NCI-H446 treated with DMSO at 0.1 percent for 48 hours (cell line): ENCODE measurements at places on chromosomes 4 and X.

DNA sequence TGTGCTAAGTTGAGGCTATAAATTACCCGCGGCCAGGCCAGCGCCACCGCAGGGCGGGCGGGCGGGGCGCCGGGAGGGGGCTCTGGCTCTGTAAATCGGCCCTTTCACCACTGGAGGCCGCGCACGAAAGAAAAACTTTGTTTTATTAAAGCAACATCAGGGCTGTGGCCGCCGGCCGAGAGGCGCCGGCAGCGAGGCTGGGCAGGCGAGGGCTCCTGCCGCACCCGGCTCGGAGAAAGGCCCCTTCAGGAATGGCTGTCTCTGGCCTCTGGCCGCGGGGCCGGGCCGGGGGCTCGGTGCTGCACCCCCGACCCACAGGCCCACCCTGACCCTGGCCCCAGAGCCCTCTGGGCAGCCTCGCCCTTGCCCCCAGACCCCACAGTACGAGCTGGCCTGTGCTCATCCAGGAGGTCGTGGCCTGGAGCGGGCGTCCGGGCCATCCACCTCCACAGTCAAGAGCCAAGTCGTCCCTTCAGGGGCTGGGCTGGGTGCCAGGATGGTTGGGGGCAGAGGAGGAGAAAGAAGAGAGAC, 29.5 kb upstream of the FGFR3 start:
- DNase-seq = no peak

DNA sequence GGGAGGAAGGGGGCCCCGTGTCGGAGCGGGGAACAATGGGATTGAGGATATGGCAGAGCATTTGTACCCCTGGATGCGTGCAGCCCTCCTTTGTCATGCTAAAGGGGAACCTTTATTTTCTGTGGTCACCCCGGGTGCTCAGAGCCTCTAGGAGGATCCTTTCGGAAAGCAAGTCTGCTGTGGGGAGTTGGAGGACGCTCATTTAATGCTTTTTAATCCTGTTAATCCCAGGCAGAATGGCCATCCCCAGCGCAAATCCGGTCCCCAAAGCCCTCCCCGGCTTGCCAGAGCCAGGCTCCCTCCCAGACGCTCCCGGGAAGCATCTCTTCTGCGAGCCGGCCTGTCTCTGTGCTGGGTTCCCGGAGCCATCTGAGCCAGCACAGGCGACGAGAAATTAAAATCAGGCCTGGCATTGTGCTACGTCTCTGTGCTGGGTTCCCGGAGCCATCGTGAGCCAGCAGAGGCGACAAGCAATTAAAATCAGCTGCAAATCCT, 113.2 kb upstream of the PPP2R3B start:
- DNase-seq = no peak

GRCh38 chrX:87391742-87392141, 125.9 kb upstream of the KLHL4 start:
- DNase-seq = no peak

DNA sequence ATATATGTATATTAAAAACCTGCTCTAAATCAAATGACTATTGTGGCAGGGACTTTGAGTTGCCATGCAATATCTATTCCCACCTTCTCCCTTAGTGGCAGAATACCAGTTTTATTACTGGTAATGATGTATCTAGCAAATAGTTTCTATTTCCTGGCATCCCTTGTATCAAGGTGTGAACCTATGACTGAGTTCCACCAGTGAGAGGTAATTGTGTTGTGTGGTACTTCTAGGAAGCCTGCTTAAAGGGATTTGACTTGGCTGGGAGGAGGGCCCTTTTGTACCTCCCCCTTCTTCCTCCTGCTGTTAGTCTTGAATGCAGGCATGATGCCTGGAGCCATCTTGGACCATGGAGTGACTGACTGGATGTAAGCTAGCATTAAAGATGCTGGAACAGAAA, 65.4 kb upstream of the DYNLT3 start:
- DNase-seq = no peak

DNA sequence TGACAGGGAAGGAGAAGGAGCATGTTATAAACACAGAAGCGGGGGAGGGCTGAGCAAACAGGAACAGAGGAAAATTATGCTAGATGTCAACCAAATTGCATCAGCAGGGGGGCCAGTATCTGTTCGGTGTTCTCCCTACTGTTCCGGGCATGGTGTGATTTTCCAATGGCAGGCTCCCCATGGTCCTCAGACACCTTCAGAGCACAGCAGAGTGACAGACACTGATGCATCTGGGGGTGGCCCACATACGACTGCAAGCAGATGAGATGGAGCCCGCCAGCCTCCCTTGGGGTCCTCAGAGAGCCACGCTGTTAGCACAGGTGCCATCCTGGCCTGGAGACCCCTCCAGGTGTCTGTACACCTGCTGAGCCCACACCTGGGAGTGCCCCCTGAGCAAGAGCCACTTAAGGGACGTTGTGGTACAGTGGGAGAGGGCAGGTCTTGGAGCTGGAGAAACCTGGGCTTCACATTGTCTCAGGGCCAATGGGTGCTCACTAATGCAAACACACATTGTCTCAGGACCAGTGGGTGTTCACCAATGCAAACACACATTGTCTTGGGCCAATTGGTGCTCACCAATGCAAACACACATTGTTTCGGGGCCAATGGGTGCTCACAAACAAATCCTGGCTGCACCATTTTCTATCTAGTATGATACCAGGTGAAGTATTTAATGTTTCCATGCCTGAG, 95.4 kb downstream of the SLC2A9 start:
- DNase-seq = no peak

DNA sequence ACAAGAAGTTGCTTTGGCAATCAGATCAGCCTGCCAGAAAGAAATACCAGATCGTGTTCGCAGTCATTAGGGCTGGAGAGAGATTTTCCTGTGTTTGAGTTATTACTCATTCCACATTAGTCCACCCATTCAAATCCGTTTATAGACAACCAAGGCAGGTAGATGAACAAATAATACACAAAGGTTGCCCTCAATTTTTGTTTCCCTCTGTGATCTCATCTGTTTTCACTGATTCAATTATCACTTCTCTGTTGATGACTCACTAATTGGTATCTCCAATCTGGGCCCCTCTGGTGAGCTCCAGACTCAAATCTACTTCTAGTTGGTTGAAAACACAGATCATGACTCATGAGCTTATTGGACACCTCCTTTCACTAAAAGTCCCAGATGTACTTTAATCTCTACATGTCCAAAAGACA, 54.5 kb downstream of the CHM start:
- DNase-seq = no peak

DNA sequence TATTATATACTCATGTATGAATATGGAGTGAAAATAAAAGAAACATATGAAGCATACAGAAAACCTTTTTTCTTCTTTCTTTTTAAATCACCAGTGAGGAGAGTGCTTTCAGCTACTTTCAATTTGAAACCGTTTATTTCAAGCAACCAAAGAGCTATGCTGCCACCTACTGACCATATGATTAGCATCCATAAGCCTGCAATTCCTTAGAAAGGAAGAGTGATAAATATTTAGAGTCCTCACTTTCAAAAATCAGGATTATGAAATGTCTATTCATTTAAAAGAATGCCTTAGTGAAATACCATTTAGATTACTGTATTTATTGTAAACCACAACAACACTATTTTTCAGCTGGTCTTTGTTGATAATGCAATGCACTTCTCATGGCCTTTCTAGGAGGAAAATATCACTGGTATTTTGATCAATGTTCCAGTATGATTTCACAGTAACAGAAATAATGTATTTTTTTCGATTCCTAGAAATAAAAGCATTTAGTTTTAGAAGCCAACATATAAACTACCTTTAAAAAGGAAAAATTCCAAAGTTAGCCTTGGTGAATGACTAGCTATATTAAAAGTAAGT, 667.6 kb downstream of the PCDH18 start:
- DNase-seq = peak; percentile 68

- no peak for DNase-seq
Measured at GRCh38 chrX:19639813-19640462, 124.6 kb upstream of the MAP3K15 start.

DNA sequence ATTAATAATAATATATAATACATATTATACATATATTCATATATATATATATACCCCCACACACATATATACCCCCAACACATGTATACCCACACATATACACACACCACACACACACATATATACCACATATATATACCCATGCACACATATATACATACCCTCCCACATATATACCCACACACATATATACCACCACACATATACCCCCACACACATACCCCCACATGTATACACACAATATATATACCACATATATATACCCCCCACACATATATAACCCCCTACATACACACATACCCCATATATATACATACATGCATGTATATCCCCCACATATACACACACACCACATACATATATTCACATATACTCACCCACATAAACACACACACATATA, 52.0 kb downstream of the NSG1 start:
- no peak for DNase-seq

- no peak for DNase-seq
Measured at GRCh38 chr4:56730097-56730496, 49.0 kb upstream of the HOPX start.

DNA sequence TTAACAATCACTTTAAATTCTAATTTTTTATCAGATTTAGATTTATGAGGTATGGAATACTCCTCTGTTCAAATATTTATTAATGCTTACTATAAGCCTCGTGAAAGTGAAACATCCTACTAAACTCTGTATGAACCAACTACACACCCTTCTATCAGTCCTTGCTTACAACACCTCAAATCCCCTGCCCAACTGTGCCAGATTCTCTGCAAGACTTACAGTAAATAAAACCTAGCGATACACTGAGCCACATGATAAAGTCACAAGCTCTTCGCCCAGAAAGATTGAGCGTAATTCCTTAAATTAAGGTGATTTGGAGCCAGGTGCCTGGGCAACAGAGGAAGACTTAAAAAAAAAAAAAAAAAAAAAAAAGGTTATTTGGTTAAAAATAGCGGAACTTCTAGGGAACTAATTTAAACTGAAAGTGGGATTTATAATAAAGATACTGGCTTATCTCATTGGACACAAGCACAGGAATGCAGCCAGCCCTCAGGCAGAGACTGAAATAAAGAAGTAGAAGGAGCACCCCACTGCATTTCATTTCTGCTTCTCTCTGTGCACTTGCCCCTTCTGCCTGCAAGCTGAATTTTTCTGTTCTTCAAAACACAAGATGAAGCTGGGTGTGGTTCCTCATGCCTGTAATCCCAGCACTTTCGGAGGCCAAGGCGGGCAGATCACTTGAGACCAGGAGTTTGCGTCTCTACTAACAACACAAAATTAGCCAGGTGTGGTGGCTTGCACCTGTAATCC, 17.5 kb upstream of the C4orf36 start:
- DNase-seq = no peak

- no peak for DNase-seq
Measured at GRCh38 chrX:49177873-49178480, 6.3 kb downstream of the PLP2 start.

DNA sequence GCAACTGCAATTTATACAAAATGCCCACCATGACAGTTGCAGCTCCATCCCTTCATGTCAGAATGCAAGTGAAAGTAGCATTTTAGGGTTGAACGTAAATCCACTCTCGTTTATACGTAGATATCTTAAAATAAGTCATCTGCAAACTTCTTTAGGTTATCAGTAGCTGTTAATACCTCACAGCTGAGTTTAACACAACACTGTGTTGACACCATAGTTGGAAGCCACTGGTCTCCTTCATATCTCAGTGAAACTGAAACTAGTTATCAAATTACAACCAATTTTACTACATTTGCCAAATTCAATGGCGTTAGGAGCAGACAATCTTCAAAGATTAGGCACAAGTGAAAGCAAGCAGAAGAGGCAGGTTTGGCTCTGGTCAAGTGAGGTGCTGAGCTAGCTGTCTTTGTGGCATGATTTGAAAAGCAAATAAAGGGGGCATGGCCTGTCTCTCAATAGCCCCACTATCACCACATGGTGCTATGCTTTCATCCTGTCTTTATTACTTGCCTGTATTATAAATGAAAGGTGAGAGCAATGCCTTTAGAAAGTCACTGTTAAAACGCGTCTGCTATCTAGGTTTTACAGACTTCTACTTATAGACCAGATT, 12.3 kb downstream of the PPP3CA start:
- DNase-seq = no peak

- DNase-seq = no peak
Measured at GRCh38 chr4:17134100-17134499, 235.7 kb upstream of the LDB2 start.

- DNase-seq = no peak
Measured at GRCh38 chr4:75244325-75244724, 269.9 kb downstream of the RCHY1 start.

- DNase-seq = no peak
Measured at GRCh38 chr4:26196567-26196966, 124.2 kb upstream of the RBPJ start.

- DNase-seq = no peak
Measured at GRCh38 chrX:131057706-131058105, 440 bp upstream of the ARHGAP36 start.

DNA sequence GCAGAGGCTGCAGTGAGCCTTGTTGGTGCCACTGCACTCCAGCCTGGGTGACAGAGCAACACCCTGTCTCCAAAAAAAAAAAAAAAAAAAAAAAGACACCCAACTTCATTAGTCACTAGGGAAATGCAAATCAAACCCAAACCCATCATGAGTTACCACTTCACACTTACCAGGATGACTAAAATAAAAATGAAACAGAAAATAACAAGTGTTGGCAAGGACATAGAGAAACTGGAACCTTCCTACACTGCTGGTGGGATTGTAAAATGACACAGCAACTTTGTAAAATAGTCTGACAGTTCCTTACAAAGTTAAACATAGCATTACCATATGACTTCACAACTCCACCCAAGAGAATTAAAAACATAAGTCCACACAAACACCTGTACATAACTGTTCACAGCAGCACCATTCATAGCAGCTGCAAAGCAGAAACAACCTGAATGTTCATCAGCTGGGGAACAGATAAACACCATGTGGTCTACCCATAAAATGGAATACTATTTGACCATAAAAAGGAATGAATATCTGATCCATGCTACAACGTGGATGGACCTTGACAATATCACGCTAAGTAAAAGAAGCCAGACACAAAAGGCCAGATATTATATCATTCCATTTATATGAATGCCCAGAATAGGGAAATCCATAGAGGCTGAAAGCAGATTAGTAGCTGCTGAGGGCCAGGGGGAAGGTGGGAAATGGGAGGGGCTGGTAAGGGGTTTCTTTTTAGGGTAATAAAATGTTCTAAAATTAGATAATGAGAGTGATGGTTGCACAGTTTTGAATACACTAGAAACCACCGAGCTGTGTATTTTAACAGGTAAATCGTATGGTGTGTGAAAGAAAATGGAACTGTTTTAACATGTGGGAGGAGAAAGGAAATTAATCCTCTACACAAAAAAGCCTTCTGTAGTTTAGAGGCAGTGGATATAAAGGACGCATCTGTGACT, 18.3 kb downstream of the CD99L2 start:
- DNase-seq = no peak

DNA sequence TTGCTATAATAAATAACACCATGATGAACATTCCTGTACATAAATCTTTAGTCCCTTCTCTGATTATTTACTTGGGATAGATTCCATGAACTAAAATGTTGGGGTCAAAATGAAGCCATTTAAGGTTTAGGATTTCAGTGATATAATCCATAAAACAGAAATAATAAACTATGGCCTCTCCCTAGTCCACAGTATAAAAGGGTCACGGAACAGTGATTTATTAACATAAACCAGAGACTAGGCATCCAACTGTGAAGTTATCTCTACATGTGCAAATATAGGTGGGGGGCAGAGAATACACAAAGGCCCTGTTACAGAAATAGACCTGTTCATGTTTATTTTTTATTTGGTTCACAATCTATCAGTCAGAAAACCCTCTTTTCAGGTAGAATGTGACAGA, 499.1 kb upstream of the SLIT2 start:
- DNase-seq = no peak
